ENCODE measurements at places on chromosomes 5 and 9.
A peak's percentile ranks its signal among the peaks of the same experiment; 100 is the strongest.

GRCh38 chr9:88553350-88553749 lies 18.4 kb downstream of the NXNL2 start:
- no peak for DNase-seq

DNA sequence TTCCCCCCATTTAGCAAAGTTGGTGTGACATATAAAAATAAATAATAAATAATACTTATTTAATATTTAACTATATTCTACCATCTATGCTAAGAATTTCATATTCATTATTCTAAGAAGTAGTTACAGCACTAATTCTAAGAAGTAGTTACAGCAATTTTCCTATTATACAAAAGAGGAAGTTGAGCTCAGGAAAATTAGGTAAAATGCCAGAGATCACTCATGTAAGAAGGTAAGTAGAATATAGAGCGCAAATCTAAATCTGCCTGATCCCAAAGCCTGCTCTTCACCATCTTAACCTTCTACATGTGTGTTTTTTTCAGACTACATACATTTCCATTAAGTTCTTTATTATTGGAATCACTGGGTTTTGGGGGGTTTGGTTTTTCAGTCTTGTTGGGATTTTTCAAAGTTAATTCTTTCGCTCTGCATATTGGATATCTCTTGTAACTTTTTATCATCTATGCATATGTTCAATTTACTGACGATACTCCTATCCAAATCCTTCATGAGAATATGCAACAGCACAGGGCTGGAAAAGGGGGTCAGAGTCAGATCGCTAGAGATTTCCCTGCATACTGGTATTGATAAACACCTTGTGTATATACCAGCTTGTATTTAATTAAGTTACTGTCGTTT lies 852.1 kb downstream of the MAT2B start:
- DNase-seq, result no peak

GRCh38 chr5:149863176-149863575 lies 81.4 kb downstream of the PDE6A start:
- no peak for DNase-seq

- no peak for DNase-seq
Measured at GRCh38 chr9:129958796-129959195, 84.2 kb downstream of the FNBP1 start.

DNA sequence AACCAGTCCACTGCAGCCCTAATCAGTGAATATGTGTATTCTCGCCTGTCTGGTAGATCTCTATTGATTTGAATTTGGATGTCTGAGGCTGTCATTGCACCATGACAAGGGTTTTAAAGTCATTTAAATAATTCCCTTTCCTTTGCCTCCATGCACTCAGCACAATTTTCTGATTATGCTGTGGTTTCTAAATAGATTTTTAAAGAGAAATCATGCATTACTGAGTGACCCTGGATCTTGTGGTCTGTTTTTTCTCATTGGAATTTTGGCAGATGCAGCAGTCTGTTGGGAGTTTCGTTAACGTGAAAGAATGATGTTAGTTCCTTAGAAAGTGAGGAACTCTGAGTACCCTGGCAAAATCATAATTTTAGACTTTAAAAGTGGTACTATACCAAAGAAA lies 396.0 kb downstream of the LRRC70 start:
- DNase-seq, result no peak

DNA sequence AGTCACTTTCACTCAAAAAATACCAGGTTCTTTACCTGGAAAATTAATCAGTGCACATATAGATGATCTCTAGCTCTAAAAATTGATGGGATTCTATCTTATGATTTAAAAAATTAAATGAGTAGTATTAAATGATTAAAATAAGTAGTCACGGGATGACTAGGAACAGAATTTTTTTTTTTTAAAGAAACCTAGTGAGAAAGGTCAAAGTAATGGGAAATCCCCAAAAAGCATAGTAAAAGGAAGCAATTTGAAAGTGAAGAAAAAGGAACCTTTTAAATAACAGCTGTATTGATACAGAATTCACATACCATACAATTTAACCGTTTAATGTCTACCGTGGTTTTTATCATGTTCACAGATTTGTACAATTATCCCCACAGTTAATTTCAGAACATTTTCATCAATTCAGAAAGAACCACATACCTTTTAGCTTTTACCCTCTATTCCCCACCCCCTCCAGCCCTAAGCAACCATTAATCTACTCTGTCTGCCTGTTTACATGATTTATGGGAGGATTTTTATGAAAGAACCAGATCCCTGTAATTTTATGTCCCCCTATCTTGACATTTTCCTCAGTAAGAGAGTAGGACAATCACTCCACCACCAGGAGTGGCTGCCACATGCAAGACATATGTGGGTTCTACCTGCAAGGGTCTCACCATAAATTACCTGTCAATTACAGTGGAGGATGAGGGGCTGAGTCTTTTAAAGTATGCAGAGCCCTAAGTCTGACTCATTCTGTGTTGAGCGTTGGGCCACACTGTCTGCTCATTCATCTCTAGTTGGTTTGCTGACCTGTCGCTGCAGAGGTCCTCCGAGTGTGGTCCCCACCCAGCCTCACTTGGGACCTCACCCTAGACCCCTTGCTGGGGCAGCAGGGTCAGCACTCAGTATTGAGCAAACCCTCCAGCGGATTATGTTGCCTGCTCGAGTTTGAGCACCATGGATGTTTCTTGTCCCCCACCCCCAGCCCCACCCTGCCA lies 16.0 kb downstream of the ANKRD33B start:
- DNase-seq, result no peak

DNA sequence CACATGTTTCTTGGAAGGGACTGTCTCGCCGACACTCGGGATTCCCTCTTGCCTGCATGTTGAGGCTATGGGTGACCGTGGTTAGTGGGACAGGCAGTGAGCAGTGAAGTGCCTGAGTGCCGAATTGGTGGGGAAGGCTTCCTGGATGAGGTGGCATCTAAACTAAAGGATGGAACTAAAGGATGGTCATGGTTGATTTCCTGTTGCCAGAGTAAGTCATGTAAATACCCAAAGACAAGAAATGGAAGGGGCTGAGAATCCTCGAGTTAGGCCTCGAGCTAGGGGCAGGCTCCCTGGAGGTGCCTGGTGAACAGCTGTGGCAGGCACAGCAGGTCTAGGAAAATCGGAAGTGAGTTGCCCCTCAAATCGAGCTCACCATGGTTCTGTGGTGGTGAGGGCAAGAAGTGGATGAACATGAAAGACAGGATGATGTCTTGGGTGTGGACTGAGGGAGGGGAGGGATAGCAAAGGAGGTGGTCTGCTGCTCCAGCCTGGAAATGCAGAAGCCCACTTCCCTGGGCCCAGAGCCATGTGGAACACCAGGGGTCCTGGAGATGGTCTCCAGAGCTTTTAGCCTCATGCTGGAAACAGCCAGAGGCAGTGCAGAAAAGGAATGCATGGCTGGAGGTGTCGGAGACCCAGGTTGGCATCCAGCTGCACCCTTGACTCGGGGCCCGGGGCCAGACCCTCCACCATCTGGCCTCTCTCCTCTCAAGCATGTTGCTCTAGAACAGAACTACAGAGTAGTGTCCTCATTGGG lies 12.2 kb downstream of the CD74 start:
- DNase-seq, result no peak

GRCh38 chr5:174056064-174056847 lies 10.8 kb downstream of the NSG2 start:
- no peak for DNase-seq

DNA sequence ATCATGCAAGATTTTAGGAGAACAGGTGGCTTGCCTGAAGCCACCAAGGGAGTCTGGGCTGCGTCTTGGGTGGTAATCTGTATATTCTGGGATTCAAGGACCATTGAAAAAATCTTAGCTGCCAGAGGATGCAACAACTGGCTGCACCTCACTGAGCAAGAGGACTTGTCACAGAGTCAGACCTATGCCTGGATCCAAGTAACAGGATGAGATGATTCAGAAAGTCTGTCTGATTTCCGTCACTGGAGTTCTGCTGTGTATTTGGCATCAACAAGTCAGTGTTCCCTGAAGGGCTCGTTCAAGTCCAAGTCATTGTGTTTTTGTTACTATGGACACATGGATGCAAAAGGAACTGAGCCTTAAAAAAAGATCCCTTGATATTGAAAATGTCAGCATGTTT lies 37.8 kb upstream of the CARTPT start:
- DNase-seq, result no peak

- DNase-seq, result no peak
Measured at GRCh38 chr9:78004478-78005229, 27.0 kb downstream of the GNAQ start.

DNA sequence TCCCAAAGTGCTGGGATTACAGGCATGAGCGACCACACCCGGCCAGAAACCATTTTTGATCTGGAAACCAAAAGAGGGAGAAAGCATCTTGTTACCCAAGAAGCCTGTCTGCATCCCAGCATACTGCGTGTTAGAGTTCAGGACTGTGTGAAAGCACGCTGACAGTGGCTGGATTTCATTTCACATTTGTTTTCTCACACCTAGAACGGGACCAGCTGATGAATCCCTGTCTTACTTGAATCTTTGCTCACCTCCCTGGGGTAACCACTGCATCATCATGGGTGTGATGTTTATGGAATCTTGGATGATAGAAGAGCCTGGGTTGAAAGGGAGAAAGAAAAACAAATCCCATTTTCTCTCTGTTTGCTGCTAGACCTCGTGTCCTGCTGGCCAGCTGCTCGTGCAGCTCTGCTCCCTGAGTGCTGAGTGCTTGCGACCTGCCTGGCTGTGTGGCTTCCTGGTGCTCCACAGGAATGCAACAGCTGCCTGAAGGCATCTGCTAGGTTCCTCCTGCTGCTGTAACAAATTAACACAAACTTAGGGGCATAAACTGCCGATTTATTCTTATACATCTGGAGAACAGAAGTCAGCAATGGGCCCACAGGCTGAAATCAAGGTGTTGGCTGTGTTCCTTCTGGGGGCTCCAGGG lies 378.3 kb upstream of the DAP start:
- DNase-seq, result no peak

DNA sequence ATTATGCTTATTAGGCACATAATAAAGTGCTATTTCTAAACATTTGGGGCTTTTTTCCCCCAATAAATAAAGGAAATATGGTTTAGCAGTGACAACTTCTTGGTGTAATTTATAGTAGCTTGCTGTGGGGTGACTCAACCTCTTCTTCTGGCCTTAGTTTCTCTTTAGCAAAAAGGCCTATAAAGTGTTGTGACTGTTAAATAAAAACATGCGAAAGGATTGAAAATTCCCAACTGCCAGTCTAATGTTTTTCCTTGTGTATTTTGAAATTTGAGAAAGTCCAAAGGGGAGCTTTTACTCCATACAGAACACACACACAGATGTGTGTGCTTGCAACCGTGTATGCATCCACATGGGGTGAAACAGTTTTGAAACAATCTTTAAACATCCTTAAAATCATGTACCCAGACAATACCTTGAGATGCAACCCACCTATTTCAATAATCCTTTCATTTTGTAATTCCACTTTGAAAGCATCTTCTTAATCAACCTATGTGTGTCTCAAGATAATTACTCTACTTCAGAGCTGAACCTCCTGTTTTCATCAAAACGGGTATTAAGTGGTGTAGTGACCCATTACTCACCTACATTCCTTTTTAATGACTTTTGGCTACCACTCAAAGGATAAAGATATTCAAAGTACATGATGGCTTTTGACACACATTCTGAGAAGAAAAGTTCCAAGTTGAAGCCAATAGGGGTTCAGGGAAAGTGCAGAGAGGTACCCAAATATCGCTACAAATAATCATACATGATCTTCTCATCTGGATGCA lies 123.8 kb downstream of the DROSHA start:
- DNase-seq, result peak; percentile 73

DNA sequence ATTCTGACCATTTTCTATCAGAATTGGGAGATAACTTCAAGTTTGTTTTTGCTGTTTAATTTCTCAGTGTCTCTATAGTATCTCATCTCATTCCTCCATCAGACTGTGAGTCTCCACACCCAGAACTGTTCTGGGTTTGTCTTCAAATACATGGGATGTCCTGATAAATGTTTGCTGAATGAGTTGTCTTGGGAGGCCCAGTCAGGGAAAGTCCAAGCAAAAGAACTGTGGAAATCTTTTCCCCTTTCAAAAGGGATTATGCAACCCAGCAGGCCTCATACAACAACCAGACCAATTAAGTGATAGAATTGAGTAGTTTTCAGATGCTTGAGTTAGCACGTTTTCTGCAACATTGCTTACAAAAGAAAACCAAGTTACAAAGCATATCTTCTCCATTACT lies 324.4 kb downstream of the BRINP1 start:
- DNase-seq, result no peak

- DNase-seq, result no peak
Measured at GRCh38 chr5:41876678-41877077, 6.5 kb upstream of the OXCT1 start.

DNA sequence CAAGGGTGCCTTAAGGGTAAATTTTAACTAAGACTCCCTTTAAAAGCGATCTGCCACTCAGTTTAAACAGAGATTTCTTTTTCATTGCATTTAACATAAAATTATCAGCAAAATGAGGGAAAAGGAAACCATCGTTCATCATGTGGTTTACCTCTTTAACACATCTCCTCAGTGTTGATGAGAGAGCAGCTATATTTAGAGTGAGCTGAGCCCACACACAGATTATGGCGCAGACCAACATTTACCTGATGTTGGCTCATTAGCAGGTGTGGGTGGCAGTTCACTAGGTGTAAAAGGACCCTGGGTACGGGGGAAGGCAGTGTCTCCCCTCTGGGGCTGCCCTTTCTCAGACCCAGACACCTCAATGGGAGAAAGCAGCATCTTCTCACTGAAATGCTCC lies 149.8 kb downstream of the ENTREP1 start:
- no peak for DNase-seq

GRCh38 chr9:19247420-19247819 lies 16.9 kb downstream of the DENND4C start:
- no peak for DNase-seq

- DNase-seq, result no peak
Measured at GRCh38 chr5:142911775-142912174, 141.6 kb downstream of the ARHGAP26 start.

DNA sequence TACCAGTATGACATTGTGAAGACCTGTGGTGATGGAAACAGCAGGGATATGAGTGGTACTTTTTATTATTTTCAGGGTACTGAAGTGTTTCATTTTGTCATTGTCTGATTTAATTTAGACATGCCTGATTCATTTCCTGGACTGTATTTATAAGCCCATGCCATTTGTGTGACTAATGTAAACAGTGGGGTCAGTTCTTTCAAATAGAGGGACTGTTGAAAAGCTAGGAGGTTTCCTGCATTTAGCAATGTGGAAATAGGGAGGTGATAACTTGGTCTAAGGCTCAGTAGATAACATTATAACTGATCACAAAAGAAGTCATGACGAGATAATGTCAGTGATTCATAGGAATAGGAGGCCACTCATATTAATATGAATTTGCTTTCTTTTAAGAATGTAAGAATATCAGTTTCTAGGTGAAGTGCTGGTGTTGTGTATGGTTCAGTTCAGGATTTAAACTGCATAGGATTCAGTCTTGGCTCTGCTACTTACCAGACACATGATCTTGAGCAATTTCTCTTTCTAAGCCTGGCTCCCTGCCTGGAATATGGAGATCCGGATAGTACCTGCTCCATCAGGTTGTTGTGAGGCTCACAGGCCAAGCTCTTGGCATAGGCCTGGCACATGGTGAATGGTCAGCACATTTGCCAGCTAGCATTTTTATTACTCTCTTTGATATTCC lies 7.5 kb downstream of the RASGRF2 start:
- DNase-seq, result peak; percentile 82

GRCh38 chr5:1186351-1187233 lies 14.8 kb upstream of the SLC6A19 start:
- DNase-seq, result no peak

Measured in retinal pigment epithelial cell (primary cell).